ENCODE measurements at places on chromosomes 11 and 22.

DNA sequence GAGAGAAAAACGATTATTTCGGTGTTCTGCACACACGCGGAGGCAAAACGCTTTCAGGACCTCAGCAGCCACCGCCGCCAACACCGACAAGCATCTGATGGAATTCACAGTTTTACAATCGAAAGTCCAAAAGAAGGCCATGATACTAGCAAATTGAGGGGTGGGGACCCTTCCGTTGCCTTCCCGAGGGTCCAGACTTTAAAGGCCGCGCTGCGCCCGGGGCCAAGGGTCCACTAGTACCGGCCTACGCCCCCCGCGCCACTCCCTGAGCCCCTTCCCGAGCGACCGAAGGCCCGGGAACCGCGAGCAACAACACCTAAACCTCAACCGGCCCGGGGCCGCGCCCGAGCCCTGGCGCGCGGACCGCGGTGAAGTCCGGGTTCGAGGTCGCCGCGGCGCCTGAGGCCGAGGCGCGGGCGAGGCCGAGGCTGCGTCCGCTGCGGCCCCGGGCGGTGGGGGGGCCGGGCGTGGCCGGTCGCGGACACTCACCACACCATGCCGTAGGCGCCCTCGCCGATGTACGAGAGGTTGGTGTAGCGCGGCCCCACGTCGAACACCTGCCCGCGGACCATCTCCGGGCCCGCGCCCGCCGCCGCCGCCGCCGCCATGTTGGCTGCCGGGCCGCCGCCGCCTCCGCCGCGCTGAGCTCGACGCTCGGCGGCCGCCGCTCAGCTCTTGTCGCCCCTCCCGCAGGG, 465 bp downstream of the MAPK1 start:
- no peak for DNase-seq

GRCh38 chr22:22558071-22558971, 744 bp downstream of the PRAME start:
- DNase-seq = no peak

DNA sequence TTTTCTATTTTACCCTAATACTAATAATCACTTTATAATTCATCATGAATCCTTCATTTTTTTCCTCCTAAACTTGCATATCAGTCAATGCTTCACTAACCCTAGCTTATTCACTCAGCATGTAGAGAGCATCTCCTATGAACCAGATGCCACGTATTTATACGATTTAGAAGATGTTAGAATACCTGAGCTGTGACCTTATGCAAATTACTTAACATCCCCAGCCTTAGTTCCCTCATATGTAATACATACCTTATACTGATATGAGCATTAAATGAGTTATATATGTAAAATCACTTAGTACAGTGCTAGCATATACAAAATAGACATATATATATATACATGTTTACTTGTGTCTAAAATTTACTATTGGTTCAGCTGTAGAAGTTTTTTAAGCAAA, 9.0 kb downstream of the FAM76B start:
- no peak for DNase-seq

DNA sequence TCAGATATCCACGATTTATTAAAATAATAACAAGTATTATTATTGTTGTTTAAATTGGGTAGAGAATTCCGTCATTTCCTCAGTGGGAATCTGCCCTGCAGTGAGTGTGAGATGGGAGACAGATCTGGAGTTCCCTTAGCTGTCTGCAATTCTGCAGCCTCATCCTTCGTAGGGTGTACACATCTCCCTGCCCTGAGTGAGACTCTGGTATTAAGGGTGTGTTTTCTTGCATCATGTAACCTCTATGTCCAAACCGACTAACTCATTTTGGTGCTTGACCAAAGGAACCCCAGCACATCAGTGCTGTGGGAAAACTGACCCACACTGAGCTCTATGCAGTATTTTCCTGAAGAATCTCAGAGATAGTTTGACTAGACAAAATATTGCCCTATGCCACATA, 157.6 kb downstream of the LDLRAD3 start:
- DNase-seq = no peak

DNA sequence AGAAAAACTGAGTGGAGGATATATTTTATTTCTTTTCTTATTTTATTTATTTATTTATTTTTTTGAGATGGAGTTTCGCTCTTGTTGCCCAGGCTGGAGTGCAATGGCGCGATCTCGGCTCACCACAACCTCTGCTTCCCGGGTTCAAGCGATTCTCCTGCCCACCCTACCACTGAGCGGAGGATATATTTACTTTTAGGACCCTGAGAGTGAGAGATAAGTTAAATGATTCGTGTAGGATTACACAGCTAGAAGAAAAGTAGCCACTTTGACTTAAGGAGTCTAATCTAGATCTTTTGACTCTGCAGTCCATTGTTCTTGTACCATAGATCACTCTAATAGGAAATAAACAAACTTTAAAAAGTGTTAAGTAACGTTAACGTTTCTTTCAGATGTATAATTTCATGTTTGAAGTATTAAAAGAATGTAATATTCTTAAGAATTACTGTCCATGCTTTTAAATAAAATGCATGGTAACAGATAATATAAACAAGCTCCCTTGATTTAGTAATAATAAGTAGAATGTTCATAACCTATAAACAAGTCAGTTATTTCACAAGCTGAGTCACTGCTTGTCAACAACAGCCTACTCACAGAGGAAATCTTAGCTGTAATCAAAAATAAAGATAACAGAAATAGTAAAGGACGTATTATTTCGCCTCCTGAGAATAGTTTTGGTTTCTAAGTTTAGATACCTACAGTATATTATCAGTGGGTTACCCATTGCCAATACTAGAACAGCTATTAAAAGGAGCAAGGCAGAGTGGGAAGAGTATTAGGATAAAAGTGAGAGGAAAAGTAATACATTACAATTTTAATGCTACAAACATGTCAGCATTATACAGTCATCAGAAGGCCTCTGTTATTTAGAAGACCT, 18.6 kb downstream of the USP47 start:
- no peak for DNase-seq

GRCh38 chr11:45154276-45154675, 7.8 kb downstream of the PRDM11 start:
- no peak for DNase-seq

- DNase-seq = no peak
These were observed 6.6 kb upstream of the NXPE1 start for GRCh38 chr11:114566276-114566675.

DNA sequence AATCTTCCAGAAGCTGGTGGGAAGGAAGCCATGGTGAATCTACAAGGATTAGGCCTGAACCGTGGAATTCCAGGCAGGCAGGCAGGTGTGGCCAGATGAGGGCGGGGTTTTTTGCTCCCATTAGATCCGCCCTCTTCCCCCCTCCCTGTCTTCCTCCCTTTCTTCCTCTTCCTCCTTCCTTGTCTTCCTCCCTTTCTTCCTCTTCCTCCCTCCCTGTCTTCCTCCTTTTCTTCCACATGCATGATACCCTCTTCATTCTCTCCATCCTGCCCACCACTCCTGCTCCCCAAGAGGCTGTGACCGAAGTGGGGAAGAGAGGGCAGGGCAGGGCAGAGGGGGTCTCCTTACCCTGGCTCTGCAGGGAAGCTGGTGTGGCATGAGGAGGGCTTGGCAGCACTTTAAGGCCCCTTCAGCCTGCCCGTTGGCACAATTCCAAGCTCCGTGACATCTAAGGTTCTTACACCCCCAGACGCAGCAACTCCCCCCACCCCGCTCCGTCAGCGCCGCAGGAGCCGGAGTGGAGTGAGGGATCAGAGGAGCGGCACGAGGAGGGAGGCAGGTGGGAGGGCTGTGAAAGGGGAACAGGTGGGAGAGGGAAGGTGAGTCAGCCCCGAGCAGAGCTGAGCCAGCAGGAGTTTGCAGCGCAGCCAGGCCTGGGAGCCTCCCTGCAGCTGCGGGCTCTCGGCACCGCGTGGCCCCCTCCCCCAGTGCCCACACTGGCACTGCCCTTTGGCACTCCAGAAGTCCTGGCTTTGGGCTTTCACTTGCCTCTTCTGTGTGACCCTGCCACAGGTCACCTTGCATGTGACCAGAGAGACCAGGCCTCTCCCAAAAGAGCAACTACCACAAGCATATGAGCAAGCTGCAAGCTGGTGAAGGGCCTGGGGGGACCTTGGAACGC, 32.1 kb downstream of the KCNJ4 start:
- peak; percentile 25 for DNase-seq

GRCh38 chr11:71240865-71241691, 11.3 kb downstream of the SHANK2 start:
- no peak for DNase-seq

DNA sequence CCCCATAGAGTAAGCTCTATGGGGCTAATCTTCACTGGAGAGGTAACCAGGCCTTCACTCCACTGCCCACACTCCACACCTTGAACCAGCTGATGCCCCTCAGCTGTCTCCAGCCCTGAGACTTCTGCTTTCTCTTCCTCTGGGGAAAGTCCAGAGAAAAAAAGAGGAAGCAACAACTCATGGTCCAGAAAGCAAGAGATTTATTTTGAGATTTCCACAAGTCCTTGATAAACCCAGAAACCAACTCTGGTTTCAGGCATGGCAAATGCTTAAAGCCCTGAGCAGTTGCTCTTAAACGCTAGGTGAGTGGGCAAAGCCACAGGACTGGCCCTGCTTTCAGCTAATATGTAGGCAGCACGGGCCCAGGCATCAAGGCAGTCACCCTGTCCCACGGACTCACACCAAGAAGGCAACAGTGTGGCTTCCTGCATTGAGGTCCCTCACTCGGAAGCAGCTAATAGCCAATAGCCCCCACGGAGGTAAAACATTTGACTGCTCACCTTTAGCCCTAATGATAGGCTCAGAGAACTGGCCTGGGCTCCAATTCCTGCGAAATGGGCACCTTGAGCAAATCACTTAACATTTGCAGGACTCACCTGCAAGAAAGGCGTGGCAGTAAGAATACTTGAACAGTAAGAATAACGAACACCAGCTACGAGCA, 4.3 kb downstream of the CYB561A3 start:
- DNase-seq = no peak

DNA sequence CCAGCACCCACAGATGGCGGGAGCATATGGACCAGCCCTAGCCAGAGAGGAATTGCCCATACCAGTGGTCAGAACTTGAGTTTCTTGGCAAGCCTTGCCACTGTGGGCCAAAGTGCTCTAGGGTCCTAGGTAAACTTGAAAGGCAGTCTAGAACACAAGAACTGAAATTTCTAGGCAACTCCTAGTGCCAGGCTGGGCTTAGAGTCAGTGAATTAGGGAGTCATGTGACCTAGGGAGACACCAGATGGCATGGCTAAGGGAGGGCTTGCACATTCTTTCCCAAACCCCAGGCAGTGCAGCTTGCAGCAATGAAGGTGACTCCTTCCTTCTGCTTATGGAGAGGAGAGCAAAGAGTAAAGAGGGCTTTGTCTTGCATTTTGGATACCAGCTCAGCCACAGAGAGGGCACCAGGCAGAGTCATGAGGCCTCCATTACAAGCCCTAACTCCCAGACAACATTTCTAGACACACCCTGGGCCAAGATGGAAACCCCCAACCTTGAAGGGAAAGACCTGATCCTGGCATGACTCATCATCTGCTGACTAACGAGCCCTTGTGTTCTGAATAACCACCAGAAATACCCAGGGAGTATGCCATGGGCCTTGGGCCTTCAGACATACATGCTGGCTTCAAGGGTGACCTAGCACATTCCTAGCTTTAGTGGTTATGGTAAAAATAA, 19.2 kb upstream of the OR56A3 start:
- no peak for DNase-seq

DNA sequence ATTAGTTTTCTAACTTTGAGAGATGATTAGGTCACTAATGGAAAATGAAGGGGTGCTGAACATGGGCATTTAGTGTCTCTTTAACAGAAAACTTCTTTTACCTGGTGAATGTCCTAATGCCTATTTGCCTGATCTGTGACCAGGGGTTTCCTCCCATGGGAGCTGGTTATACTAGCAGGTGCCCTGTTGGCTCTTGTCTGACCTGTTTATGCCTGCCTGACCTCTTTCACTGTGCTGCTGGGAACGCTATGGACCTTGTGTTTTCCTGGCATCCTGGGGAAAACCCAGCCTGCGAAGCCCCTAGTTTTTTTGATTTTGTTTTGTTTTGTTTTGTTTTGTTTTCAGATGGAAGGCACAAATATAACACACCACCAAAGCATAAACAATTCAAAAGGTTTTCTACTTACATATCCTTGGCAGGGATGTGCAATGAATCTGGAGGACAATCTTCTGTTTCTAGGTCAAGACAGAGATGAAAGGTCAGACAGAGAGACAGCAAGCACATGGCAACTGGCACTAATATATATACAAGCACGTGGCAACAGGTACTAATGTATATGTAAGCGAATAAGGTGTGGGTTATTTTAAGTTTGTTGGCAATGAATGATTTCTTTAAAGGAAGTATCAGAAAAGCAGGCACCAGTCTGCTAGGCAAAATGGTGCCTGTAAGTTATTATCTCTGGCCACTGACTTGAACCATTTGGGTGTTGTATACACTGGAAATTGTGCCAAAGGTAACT, 390.2 kb downstream of the LUZP2 start:
- DNase-seq = no peak

DNA sequence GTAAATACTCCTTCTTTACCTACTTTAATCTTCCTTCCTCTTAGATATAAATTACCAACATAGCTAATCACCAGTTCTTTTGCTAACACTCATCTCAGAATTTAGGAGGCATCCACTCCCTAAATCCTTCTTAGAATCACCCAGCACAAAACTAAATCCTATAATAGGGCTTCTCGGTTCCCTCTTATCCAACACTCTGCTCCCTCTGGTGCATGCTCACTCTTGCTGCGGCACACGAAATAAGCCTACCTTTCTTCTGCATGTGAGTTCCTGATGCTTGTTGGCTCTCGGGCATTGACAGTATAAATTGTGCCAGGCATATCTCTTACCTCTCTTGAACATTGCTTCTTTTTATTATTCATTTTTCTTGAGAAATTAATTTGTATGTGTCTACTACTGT, 61.0 kb downstream of the OR5AK2 start:
- DNase-seq = no peak

GRCh38 chr22:41919357-41920224, 4.7 kb upstream of the SHISA8 start:
- DNase-seq = no peak

DNA sequence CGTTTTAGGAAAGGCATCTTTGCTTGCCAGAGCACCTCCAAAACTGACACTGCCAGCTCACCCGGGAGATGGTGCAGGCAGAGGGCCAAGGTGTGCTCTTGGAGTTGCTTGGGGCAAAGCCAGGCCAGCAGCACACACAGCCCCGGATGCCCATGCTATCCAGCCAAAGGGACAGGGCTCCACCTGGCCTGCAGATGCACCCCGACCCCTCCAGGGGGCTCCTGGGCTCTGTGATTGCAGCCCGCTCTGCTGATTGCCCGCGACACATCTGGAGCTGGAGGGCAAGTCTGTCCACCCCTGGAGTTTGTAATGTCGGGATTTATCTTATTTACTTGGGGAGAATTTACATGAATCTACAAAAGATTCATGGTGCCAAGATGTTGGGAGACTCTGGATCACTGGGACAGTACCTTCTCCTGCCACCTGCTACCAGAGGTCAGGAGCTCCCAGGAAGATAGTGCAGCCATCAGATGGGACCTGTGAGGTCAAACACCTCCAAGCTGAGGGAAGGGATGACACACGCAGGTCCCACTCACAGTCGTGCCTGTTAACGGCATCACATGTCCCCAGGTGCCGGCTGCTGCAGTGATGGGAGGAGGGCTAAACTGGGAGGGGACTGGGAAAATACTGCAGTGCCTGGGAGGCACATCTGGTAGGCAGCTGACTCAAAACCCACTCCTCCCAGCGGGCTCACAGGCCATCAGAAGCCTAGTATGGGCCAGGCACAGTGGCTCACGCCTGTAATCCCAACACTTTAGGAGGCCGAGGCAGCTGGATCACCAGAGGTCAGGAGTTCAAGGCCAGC, 17.2 kb downstream of the CBX7 start:
- no peak for DNase-seq

Data from NCI-H187 (cell line).